Naive thymus-derived CD8-positive, alpha-beta T cell (primary cell): ENCODE measurements at places on chromosomes 3 and 15. TPM values are rescaled to one million over a fixed set of nuclear protein-coding genes. Genes with fewer than 3 reads are reported as not detected.
A peak's percentile ranks its signal among the peaks of the same experiment; 100 is the strongest.

- no peaks in the 10 kb centered on the region for H3K4me1 ChIP-seq
- H3K4me3 ChIP-seq = no peak overlapping the region
- no peak for DNase-seq
- no peak overlapping the region for H3K27ac ChIP-seq
- no peaks in the 10 kb centered on the region for H3K36me3 ChIP-seq
These were observed 1.2 kb upstream of the DAZL start for GRCh38 chr3:16606398-16606797.

DNA sequence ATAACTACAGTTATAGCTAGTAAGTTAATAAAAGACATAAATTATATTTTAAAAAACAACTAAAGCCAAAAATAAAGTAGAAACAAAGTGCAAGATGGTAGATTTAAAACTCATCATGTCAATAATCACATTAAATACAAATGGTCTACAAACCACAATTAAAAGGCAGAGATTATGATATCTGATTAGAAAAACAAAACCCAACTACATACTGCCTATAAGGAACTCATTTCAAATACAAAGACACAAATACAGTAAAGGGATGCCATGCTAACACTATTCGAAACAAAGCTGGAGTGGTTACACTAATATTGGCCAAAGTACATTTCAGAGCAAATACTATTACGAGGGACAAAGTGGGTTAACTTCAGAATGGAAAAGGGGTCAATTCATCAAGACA lies 426.5 kb downstream of the SHQ1 start:
- H3K36me3 ChIP-seq = peaks cover 39% of the 10 kb centered on the region
- no peak overlapping the region for H3K27ac ChIP-seq
- DNase-seq = no peak
- no peak overlapping the region for H3K4me3 ChIP-seq

GRCh38 chr3:88312256-88312655 lies 162.5 kb downstream of the C3orf38 start:
- H3K4me3 ChIP-seq = no peak overlapping the region
- H3K36me3 ChIP-seq = no peaks in the 10 kb centered on the region
- no peak overlapping the region for H3K27ac ChIP-seq
- no peak for DNase-seq
- H3K4me1 ChIP-seq = no peaks in the 10 kb centered on the region

DNA sequence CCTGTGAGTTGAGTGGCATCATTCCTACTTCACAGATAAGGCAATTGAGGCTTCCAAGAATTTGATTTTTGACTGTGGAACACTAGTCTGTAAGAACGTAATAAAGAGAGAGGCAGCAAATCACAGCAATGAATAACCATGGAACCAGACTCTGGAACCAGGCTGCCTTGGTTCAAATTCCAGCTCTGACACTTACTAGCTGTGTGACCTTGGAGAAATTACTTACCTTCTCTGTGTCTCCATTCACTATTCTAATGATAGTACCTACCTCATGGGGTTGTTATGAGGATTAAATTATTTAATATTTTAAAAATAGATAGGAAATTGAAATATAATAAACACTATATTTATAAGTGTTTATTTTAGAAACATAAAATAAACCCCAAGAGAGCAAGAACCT lies 12.6 kb upstream of the IGDCC3 start:
- no peak for DNase-seq
- peaks cover 27% of the 10 kb centered on the region for H3K27me3 ChIP-seq
- H3K4me3 ChIP-seq = no peak overlapping the region
- no peak overlapping the region for H3K27ac ChIP-seq
- H3K36me3 ChIP-seq = no peaks in the 10 kb centered on the region

DNA sequence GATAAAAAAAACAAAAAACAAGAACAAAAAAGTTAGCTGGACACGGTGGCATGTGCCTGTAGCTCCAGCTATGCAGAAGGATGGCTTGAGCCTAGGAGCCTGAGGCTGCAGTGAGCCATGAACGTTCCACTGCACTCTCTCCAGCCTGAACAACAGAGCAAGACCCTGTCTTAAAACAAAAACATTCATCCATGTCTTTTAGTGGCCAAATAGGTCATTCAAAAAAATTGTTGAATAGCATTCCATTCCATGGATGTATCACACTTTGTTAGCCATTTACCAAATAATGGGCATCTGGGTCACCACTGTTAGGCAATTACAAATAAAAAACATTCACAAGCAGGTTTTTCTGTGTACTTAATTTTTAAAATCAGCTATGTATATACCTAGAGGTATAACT lies 139.7 kb downstream of the STAG1 start:
- H3K27ac ChIP-seq = no peak overlapping the region
- no peaks in the 10 kb centered on the region for H3K27me3 ChIP-seq
- no peak for DNase-seq
- no peak overlapping the region for H3K4me3 ChIP-seq

DNA sequence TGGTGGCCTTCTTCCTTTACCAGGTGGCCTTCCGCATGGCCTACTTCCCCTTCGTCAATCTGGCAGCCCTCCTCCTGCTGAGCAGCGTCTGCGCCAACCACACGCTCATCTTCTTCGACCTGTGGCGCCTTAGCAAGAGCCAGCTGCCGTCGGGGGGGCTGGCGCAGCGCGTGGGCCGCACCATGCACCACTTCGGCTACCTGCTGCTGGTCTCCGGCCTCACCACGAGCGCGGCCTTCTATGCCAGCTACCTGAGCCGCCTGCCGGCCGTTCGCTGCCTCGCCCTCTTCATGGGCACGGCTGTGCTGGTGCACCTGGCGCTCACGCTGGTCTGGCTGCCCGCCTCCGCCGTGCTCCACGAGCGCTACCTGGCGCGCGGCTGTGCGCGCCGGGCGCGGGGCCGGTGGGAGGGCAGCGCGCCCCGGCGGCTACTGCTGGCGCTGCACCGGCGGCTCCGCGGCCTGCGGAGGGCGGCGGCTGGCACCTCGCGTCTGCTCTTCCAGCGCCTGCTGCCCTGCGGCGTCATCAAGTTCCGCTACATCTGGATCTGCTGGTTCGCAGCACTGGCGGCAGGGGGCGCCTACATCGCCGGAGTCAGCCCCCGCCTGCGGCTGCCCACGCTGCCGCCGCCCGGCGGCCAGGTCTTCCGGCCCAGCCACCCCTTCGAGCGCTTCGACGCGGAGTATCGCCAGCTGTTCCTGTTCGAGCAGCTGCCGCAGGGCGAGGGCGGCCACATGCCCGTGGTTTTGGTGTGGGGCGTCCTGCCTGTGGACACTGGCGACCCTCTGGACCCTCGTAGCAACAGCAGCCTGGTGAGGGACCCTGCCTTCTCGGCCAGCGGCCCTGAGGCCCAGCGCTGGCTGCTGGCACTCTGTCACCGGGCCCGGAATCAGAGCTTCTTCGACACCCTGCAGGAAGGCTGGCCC lies 9.9 kb downstream of the DISP2 start:
- no peaks in the 10 kb centered on the region for H3K27me3 ChIP-seq
- H3K4me3 ChIP-seq = peak overlapping the region; percentile 85
- peaks cover 24% of the 10 kb centered on the region for H3K4me1 ChIP-seq
- H3K36me3 ChIP-seq = no peaks in the 10 kb centered on the region
- peak; percentile 88 for DNase-seq

DNA sequence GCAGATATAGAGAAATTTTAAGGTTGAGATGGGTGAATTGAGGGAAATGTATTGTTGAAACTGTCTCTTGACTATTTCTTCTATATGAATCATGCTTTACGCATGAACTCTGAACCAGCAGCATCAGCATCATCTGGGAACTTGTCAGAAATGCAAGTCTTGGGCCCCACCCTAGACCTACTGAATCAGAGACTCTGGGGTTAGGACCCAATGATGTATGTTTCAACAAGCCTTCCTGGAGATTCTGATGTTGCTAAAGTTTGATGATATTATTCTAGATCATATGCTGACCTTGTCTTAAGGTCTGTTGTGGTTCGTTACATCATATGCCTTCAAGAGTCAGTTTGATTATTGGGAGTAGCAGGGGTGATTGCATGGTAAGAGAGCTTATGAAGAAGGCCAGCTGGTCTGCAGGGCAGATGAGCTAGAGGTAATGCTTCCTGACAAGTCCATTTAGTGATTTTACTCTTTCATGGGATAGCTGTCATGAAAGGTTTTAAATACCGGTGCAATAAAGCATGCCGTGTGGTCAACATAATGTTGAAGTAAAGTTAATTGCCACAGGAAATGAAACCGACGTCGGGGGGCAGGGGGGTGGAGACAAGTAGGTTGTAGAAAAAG lies 152.4 kb upstream of the MRPL3 start:
- no peak overlapping the region for H3K4me3 ChIP-seq
- H3K27ac ChIP-seq = no peak overlapping the region
- no peaks in the 10 kb centered on the region for H3K4me1 ChIP-seq
- peaks cover 9% of the 10 kb centered on the region for H3K27me3 ChIP-seq
- H3K36me3 ChIP-seq = peaks cover 4% of the 10 kb centered on the region

DNA sequence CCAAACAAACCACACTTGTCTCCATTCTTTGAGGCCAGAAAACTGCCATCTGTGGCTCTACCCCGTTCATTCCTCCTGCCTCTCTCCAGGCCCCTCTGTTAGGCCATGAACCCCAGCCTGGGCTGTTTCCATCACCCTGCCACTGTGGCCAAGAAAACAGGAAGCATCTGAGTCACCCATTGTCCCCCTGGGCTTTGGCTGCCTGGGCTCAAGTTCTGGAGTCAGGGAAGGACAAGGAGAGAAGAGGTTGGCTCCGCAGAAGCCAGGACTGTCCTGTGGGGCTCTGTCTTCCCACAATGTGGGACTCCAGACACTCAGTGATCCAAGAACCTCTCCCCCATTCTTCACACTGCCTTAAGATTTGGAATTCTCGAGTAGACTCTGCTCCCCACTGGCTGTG lies 14.8 kb upstream of the LCTL start:
- H3K4me1 ChIP-seq = no peaks in the 10 kb centered on the region
- H3K4me3 ChIP-seq = no peak overlapping the region
- no peak overlapping the region for H3K27ac ChIP-seq
- H3K27me3 ChIP-seq = no peaks in the 10 kb centered on the region

The PBRM1 gene
- 71.8 TPM for polyA plus RNA-seq

The RBM6 gene
- 46.5 TPM for polyA plus RNA-seq

The GOLGA6L26 gene
- not detected for polyA plus RNA-seq
